ENCODE measurements at places on chromosomes 13 and 19.
A peak's percentile ranks its signal among the peaks of the same experiment; 100 is the strongest.

- no peak for DNase-seq
Measured at GRCh38 chr13:52428295-52428694, 22.1 kb downstream of the VPS36 start.

DNA sequence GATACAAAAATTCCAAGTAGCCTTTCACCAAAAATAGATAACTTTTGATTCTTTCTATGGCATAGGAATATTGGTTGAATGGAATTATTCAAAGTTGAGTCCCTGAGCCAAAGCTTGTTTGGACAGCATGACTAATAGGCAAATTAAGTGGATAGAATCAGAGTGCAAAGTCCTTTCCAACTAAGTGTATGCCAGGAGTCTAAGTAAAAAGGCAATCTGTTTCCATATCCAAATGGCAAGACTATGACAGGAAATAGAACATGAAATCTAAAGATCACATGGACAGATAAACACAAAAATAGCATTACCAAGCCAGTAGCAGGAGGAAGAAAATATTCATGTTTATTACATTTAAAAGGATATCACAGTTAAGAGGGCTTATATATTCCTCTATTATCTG lies 804.6 kb downstream of the SLITRK6 start:
- DNase-seq = no peak

GRCh38 chr19:13302526-13303270 lies 152.5 kb downstream of the IER2 start:
- no peak for DNase-seq

DNA sequence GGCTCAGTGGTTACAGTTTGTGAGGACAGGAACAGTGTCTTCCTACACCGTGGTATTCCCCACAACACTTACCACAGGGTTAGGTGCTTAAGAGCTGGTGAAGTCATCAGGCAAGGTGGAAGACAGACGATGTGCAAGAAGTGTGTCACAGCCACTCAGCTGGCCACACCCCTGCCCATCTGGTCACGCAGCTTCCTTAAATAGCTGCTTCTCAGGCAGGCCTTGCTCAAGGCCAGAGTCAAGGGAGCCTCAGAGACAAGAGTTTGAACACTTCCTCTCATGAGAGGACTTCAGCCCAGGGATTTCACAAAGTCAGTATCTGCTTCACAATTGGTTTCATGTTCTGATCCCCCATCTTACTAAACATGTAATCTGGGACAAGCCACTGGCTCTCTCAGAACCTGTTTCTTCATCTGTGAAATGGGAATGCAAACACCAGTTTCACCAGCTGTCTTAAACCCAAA lies 80.3 kb upstream of the FRY start:
- no peak for DNase-seq

DNA sequence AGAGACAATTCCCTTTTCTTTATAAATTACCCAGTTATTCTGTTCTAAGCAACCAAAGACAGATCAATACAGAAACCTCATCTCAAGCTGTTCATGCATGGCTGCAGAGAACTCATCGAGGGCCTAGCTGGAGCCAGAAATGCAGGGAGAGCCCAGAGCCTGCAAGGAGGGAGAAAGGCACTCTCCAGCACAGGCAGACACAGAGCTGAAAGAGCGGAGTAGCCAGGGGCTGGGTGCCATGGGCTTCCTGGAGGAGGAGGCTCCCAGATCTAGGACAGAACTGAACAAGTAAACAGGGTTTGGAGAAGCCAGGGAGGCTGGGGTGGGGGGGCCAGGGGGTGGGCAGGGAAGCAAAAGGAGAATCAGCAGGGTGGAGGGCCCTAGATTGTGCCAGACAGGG lies 144.2 kb upstream of the ZNF507 start:
- no peak for DNase-seq

DNA sequence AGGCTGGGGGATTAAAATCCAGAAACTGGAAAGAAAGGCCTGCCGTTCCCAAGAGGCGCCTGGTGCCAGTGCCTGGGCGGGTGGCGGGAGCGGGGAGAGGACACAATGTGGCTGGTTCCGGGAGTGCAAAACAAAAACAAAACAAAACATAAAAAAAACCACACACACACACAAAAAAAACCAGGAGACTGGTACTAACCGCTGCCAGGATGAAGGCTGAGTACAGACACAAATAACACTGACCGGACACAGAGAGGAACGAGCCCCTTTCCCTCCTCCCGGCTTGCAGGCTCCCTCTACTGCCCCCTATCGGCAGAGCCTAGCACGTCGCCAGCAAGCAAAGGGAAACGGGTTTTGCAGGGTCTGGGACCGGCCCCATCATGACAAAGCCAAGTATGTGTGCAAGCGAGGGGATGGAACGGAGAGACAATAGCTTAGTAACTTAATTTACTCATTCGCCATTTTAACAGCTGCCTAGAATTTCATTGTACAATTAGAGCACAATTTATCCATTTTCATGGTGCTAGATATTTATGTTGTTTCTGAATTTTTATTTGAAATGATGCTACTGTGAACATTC lies 17.9 kb upstream of the ZDHHC20 start:
- peak; percentile 88 for DNase-seq

DNA sequence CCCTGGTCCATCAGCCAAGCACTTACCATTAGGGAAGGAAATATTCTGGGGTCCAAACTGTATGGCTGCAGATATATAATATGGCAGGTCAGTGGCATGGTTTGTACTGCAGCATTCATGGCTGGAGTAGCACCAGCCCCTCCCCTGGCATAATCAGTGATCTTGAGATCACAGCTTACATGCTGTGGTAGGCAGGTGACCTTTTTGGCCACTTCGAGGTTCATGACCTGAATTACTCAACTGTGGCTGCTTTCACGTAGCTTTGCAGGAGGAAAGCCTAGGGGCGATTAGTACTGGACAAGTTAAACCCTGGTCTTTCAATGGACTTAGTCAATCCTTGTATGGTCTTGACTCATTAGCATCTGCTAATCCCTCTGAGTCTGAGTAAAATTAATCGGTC lies 169.8 kb downstream of the SPRY2 start:
- DNase-seq = no peak

GRCh38 chr19:15427350-15427700 lies 8.5 kb upstream of the AKAP8L start:
- no peak for DNase-seq

DNA sequence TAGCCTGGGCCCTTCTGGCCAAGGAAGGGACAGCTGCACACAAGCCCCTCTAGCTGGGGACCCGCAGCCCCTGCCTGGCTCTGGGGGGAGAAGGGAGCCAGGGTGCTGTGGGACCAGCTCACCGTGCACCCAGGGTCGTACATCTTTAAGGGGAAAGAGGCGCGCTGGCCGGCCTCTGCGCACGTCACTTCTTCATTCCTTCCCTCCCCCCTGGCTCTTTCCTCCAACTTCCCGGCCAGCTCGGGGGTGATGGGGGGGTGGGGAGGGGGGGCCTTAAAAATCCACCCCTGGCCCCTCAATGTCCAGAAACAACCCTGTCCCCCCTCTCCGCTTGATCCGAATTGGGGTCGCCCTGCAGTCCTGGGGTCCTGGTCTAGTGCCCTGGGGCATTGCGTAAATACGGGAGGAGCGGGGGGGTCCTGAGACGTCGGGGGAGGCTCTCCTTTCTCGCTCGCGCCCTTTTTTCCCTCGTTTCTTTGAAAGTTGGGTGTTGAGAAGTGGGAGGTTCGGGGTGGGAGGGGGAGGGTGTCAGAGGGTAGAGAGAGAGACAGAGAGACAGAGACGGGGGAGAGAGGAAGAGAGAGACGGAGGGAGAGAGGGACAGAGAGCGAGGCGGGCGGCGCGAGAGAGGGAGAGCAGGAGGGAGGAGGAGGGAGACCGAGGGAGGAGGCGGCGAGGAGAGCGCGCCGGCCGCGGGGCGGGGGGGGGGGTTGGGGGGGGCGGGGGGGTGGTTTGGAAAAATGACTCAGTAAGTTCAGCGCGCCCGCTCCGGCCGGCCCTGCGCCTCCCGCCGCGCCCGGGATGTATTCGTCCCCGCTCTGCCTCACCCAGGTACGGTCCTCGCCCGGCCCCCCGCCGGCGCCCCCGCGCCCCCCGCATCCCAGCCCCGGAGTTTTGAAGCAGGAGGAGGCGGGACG lies at the start of gene NFIC:
Gene NFIC (plus strand): TSS at position 748 of the 917 bp plus-strand sequence. CDS start 54 bp downstream, at position 802.
- DNase-seq = peak; percentile 14

DNA sequence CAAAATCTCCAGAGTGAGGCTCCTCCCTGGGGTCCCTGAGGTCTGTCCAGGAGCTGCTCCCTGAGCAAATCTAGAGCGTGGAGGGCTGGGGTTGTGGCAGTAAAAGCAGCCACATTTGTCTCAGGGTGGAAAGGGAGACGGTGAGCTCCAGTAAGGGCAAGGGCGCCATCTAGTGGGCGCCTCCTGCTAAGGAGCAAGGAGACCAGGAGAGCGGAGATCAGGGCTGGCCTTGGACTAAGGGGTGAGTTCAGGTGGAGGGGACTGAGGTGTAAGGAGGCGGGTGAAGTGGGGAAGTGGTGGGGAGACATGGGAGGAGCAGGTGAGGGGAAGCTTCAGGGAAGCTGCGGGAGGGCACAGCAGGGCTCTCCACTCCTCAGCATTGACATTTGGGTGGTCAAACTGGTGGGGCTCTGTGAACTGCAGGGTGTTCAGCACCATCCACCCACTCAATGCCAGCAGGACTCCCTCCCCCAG lies 5.3 kb upstream of the CEACAM21 start:
- peak; percentile 63 for DNase-seq

DNA sequence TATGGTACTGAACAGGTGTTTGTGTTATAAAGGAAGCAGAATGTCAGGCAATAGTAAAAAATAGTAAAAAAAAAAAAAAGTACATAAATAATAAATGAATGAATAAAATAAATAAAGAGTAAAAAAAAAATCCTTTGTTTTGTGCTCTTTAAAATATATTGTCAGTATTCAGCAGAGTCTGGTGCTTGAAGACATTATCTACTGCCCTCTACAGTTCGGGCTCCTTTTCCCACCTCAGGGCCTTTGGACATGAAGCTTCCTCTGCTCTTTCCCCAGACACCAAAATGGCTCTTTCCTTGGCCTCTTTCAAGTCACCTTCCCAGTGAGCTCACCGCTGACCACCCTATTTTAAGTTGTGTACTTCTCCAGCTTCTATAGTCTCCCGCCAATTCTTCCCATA lies 137.5 kb downstream of the TNFRSF19 start:
- DNase-seq = no peak

DNA sequence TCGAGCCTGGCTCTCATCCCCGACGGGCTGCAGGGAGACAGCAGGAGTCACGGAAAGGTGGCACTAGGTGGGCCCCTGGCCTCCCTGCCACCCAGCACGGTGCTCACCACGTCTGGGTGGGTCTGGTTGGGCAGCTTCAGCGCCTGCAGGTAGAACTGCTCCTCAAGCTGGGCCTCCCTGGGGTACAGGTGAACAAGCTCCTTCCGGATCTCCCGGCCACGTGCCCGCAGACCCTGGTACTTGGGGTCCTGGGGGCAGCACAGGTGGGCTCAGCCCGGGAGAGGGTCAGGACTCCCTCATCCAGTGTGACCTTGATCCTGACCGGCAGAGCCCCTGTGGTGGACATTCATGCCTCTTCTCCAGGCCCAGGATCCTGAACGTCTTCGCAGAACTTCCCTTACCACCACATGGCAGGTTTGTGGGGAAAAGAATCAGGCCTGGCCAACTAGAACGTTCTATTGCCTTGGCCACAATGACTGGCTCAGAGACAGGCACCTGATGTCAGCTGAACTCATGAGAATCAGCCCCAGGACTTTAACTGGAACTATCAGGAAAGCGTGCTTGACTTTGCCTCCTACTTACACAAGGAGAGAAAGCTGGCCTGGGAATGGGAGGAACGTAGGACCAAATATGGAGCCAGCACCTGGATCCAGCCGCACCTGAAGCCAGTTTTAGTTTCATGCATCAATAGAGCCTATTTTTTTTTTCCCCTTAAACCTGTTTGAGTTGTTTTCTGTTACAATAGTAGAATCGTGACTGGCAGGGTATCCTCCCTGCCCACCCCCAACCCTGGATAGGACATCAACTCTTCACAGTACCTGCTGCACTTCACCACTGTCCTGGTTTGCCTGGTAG lies 8.9 kb downstream of the SARS2 start:
- DNase-seq = no peak

- DNase-seq = no peak
Measured at GRCh38 chr19:18992696-18993095, 40.6 kb downstream of the SUGP2 start.

GRCh38 chr13:50241479-50241878 lies 226.2 kb downstream of the KCNRG start:
- no peak for DNase-seq

- DNase-seq = no peak
Measured at GRCh38 chr13:43983373-43983772, 103.7 kb downstream of the LACC1 start.

DNA sequence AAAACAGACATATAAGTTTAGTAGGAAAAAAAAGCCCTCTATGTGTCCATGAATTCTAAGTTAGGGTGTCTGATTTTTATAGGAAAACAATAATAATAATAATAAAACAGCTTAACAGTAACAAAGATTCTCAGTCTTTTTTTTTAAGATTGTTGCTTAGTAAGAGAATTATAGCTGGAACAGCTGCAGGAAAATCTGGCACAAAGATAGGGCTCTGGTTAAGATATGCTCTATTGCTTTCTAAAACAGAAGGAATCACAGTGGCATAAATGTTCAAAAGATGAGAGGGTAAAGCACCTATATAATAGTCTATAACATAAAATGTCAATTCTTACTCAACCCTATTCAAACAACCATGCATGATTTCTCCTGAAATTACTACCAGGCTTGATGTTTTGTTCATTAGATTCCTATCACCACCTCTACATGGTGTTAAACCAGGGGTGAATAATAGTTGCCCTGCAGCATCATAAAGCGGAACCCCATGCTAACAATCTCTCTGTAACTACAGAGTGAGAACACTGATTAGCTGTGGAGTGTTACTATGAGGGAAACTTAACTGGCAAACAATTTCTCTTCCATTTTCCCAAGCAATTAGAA lies 541.4 kb upstream of the MIR17HG start:
- DNase-seq = no peak

- no peak for DNase-seq
Measured at GRCh38 chr13:105441051-105441750, 1094.3 kb downstream of the EFNB2 start.
